ENCODE measurements at places on chromosomes 1 and 21.

GRCh38 chr1:20366463-20367115 is 75.9 kb downstream of the VWA5B1 start:
- no peak for DNase-seq

- DNase-seq = no peak
These were observed 9.0 kb upstream of the LDLRAP1 start for GRCh38 chr1:25534410-25534788.

GRCh38 chr1:166026555-166026954 is 140.2 kb downstream of the FAM78B start:
- no peak for DNase-seq

DNA sequence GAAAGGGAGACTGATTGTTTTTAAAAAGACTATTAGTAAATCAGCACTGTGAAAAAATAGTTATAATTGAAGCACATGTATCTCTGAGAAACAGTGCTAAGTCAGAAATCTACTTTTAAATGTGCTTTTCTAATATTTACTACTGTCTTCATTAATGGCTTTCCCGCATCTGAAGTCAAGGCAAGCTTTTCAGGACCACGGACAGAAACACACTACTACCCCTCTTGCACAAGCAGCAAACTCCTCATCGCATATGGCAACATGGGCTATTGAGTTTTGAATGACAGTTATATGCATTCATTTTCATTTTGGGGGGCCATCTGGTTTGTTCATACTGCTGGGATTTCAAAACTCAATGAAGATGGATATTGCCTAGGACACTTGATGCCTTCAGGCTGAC is 433.4 kb upstream of the CAMK1G start:
- no peak for DNase-seq

- no peak for DNase-seq
These were observed 126.2 kb downstream of the NRDC start for GRCh38 chr1:51752073-51752948.

GRCh38 chr1:229599218-229599954 is 26.5 kb downstream of the TAF5L start:
- DNase-seq = no peak

GRCh38 chr1:26570287-26570686 is 40.7 kb downstream of the RPS6KA1 start:
- no peak for DNase-seq

DNA sequence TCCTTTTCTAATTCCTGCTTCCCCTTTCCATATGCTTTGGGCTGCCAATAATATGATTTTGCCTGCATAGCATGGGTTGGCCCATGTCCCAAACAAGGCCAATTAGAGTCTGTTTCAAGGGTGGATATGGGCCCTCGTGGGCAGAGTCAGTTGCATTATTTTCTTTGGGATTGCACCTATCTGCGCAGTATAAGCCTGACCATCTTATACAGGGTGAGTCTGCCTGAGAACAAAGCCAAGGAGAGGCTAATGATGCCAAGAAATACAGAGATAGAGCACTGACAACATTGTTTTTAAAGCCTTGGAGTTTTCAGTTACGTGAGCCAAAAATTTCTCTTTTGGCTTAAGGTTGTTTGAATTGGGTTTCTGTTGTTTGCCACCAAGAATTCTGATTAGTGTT is 18.6 kb downstream of the OVAAL start:
- DNase-seq = no peak

DNA sequence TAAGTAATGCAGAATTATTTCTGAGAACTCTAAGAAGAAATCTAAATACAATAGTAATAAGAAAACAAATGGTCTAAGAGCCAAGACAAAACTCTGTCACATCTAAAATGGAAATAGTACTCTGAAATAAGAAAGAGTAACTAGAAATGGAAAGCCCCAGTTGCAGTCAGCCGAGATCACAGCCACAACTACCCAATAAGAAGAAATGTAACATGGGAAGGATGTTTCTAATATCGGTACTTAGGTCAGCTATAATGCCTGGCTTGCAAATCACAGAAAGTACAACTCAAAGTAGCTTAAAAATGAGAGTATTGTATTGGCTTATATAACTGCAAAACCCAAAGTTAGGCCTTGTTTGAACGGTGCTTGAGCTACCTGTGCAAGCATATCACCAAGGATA is 58.6 kb upstream of the USP25 start:
- no peak for DNase-seq

DNA sequence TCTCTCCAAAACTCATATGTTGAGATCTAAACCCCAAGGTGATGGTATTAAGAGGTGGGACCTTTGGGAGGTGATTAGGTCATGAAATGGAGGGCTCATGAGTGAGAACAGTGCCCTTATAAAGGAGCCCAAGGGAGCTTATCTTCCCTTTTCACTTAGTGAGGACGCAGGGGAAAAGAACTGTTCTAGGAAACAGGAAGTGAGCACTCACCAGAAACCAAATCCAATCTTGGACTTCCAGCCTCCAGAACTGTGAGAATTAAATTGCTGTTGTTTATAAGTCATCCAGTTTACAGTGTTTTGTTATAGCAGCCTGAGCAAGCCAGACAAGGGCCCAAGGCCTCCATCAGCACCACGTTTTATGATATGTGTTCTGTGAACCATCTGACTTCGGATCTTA is 60.3 kb upstream of the LRRC8D start:
- DNase-seq = no peak

DNA sequence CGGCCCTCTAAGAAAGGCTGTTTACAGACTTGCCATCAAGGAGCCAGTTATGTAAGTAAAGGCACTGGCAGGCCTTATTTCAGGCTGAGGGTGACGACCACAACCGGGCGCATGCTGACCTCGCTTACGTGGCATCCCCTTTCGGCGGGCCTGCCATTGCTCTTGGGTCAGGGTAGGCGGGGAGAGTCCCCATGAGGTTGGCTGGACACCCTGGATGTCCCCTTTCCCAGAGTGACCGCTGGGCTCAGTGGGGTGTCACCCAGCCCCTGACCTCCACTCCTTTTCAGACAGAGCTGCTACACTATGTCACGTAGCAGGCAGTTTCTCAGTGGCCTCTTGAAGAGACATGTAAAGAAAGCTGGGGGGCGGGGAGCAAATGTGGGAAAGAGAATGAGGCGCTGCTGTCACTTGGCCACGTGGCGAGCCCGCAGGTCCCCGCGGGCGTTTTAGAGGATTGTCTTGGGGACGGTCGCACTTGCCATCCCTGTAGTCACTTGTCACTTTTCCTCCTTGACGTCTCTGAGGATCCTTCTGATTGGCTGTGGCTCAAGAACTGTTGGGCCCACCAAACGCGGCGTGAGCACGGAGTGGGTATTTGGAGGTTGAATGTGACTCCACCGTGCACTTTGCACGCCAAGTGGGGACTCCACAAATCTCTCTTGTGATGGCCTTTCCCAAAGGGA is 42.2 kb downstream of the SLC37A1 start:
- no peak for DNase-seq

DNA sequence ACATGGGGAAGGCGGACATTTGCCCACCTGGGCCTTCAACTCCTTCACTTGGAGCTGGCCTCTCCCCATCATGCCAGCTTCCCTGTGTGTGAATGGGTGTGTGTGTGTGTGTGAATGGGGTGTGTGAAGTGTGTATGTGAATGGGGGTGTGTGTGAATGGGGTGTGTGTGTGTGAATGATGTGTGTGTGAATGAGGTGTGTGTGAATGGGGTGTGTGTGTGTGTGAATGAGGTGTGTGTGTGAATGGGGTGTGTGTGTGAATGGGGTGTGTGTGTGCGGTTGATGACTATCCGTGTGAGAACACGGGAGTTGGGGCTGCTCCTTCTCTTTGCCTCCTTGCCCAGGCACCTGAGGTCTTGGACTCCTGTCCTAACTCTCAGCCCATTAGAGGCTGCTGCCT is 9.6 kb downstream of the MFSD2A start:
- no peak for DNase-seq

DNA sequence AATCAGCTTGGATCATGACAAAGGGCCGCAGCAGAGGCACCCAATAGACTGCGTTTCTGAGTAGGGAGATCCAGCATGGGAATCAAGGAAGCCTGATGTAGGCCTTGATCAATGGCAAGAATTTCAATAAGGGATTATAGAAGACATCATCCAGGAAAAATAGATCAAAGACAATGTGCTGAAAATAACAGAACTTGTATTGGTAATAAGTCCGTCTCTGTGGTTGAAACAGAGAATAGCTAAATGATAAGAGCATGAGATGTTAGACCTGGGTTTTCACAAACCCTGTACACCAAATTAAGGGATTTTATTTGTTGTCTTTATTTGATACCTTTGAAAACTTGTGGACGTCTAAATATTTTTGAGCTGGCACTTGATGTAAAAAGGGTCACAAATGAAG is 228.0 kb upstream of the SGIP1 start:
- DNase-seq = no peak

GRCh38 chr1:163213626-163214025 is 10.9 kb upstream of the RGS5 start:
- no peak for DNase-seq

DNA sequence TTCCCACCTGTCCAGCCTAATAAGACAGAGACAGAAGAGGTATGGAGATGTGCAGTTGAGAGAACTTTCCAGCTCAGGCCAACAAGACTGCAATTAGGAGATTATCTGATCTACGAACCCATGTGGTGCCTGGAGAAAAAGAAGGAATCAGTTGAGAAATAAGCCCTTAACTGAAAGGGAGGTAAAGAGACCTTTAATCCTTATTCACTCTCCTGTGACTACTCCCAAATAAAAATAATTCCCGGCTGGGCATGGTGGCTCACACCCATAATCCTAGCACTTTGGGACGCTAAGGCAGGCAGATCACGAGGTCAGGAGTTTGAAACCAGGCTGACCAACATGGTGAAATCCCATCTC is 31.9 kb upstream of the SARS1 start:
- DNase-seq = no peak

Data from caudate nucleus (tissue), 63 donors.